ENCODE measurements at places on chromosomes 11 and 22.

GRCh38 chr11:103499710-103500340 is 390.6 kb downstream of the DYNC2H1 start:
- no peak for DNase-seq

- no peak for DNase-seq
These were observed 148.3 kb upstream of the POU2AF2 start for GRCh38 chr11:111097191-111097590.

DNA sequence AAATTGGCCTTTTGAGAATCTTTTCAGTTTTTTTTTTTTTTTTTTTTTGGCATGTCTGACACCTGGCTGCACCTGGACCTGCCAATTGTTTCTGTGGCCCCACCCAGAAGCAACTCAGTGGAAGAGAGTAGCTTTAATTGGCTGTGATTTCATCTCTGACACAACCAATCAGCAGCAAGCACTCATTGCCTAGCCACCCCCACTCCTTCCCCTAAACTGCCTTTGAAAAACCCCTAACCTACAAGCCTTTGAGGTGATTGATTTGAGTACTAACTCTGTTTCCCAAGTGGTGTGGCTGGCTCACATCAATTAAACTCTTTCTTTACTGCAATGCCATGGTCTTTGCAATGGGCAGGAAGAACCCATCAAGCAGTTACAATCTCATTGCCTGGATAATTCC is 98.2 kb upstream of the CHORDC1 start:
- DNase-seq: no peak

DNA sequence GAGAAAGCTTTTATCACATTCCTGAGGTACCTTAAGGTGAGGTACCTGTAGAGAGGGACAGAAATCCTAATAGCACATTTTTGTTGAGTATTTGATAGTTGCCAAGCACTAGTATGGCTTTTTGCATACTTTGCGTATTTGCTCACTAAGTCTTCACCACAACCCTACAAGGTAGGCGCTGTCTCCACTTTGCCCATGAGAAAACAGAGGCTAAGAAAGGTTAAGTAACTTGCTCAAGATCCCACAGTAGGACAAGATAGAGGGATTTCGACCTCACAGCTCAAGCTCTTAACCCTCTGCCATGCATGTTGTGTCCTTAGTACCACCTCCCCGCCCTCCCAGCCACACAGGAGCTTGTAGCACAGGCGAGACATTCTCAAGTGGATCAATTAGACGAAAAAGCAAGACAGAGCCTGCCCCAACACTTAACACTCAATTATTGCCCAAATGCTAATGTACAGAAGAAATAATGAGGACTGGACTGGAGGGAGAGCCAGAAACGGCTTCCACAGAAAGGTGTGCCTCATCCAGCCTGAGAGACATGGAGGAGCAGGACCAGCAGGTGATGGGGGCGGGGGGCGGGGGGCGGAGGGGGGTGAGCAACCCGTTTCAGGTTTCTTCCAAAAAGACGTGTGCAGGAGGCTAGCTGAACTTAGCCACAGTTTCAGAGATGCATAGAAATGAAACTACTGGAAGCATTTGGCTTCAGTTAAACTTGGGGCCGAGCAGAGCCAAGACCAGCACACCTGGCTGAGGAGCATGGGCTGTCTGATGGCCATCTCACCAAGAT is 26.7 kb upstream of the CD44 start:
- DNase-seq: no peak

- DNase-seq: no peak
These were observed 17.9 kb downstream of the RTN3 start for GRCh38 chr11:63698976-63699733.
